ENCODE measurements at places on chromosomes 7 and 10.

DNA sequence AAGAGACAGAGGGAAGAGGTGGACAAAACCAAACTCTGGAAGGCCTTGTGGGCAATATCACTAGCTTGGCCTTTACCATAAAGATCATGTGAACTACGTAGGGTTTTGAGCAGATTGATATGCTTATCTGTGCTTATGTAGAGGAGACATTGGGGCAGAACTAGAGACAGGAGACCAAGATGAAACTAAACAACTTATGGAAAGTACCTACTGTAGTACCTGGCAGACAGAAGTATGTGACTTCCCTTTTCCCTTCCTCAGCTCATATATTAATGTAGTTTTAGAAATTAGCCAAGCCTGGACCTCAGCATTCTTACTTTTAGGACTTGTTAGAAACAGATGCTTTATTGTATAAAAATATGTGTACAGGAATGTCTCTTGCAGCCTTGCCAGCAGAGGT, 14.0 kb upstream of the IL6 start:
- no peak for DNase-seq

- DNase-seq = peak; percentile 4
Observed at GRCh38 chr10:127243490-127244272, 47.3 kb upstream of the INSYN2A start.

- DNase-seq = no peak
Observed at GRCh38 chr7:10104292-10104691, 869.4 kb upstream of the PHF14 start.

DNA sequence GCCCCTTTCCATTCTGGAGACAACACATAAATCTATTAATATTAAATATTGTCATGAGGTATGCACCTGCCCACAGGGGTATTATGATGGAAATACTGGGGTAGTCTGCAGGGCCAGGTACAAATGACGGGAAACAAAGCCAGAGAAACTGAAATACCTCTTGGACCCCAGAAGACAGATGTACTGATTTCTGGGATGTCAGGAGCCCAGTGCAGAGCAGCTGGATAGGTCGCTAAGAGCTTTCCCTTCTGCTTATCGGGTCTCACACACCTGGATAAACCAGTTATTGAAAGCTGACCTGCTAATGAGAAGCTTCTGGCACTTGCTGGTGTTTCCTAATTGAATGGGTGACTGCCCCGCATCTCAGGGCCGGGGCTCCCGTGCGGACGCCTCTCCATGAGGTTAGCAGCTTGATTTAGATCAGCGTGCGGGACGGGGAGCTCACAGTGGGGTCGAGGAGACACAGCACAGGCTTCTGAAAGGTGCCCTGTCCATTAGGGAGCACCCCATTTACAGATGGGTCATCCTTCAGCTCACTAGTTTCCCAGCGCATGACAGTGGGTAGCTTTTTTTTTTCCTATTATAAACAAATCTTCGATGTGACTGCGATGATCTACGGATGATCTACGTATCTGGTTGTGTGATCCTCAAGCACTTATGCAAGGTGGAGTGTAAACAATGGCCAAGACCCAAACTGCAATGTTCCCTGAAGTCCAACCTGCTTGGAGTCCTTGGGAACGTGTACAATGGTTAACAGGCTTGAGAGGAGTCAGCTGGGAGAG, 1.5 kb upstream of the INSIG1 start:
- DNase-seq = no peak

DNA sequence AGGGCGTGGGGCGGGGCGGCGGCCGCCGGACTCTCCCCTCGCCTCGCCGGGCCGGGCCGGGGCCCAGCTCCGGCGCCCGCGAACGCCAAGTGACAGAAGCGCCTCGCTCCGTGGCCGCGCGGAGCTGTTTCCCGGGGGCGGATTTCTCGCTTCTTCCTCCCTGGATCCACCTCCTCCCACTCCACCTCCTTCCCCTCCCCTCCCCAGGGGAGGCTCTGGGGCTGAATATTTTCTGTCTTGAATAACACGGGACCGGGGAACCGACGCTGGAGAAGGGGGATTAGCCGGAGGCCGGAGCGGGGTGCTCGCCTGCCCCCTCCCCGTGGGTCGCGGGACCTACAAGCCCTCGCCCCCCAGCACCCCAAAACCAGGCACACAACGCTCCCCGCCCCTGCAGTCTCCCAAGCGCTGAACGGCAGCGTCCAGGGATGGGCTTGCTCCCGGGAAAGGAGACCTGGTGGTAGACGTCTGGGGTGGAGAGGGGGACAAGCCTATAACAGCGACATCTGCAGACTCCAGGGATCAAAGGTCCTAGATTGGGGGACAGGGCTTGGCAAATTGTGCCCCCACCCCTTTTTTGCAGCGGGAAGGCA, at the start of gene ARHGAP21:
TSS of gene ARHGAP21 (minus strand) at position 100 of the 593 bp plus-strand sequence. CDS start 1,988 bp downstream, outside the sequence.
- DNase-seq = peak; percentile 26

DNA sequence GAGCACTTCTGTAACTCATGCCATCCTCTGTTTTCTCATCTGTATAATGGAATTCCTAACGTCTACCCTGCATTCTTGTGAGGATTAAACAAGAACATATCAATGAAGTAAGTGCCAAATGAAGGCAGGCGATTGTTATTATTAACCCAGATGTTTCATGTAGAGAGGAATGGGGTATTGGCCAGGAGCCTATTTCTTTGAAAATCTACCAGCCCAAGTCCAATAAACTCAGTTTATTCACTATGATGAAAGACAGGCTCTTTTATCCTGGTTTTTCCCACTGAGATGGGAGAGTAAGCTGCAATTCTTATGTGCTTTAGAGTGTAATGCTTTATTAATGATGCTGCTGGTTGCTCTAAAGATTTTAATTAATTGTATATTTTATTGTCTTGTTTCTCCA, 9.6 kb downstream of the CTTNBP2 start:
- DNase-seq = no peak

DNA sequence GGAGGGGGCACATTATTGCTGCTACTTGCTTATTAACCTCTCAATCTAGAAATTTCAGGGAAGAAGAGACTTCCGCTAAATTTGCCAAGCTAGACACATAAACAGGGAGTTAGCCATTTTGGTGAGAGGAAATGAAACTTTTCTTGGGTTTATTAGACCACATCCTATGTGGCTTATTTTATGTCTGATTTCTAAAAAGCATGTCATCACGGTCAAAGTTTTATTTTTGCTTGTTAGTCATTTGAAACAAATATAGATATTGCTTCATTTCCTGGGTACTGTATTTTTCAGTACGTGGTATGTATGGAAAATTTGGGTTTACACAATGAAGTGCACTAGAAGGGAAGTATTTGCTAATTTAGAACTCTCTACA, 144.1 kb downstream of the TCF7L2 start:
- peak; percentile 31 for DNase-seq

- no peak for DNase-seq
Observed at GRCh38 chr10:67114945-67115344, 189.1 kb downstream of the LRRTM3 start.

DNA sequence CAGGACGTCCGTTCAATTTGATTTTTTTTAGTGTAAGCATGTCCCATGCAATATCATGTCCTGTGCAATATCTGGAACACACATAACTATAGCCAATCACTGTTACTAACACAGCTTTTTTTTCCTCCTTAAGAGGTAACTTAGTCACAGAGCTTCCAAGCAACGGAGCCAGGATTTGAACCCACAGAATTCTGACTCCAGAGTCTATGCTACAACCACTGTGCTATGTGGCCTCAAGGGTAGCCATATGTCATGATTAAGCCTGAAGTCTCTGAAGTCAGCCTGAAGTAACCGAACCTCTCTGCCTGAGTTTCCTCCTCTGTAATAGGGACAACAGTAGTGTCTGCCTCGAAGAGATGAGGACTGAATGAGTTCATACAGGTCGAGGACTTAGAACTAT, 42.2 kb upstream of the TCF7L2 start:
- no peak for DNase-seq

DNA sequence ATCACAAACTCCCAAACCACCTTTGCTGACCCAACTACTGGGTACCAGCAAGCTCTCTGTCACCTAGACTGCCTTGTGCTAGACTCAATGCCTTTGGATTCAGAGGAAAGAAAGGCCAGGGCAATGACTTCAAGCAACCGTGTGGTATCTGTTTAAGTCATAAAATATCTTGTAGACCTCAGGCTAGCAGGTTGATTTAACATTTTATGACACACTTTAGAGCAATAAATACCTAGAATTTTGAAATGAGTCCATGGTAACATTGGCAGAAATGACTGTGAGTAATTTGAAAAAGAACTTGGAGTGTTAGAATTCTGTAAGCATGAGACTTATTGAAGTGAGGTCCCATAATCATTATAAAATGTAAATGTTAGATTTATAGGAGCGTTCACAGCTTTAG, 87.2 kb downstream of the TWIST1 start:
- DNase-seq = no peak

GRCh38 chr7:120760050-120760449, 97.9 kb downstream of the TSPAN12 start:
- no peak for DNase-seq

- DNase-seq = no peak
Observed at GRCh38 chr7:25738528-25738927, 413.5 kb upstream of the NFE2L3 start.

- no peak for DNase-seq
Observed at GRCh38 chr7:28984631-28985030, 26.5 kb upstream of the TRIL start.

- DNase-seq = no peak
Observed at GRCh38 chr7:30969604-30969970, 5.8 kb downstream of the GHRHR start.

DNA sequence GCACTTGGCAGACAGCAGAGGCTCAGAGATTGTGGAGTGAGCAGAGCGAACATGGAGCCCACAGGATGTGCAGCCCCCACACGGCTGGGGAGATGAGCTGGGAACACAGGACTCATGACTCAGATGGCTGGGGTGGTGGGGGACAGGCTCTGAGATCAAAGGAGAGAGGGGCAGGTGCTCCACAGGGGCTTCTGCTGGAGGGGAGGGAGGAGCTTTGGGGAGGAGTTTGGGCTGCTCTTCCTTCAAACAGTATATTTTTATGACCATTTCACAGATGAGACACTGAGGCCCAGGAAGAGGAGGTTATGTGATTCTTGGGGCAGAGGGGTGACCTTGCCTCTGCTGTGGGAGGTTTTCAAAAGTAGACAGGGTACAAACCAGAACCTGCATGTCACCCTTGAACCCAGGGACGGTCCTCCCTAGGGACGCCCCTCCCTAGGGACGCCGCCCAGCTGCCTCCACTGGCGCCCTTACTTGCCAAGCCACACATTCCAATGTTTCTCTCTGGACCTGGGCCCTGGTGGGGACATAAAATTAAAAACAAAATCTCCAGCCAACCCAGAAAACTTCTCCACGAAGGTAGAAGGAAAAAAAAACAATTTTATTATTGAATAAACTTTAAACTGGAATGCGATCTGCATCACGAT, 981 bp upstream of the CRYGN start:
- no peak for DNase-seq

GRCh38 chr10:124301736-124302135, 117.0 kb downstream of the OAT start:
- no peak for DNase-seq

GRCh38 chr10:120174491-120174890, 282.0 kb downstream of the SEC23IP start:
- DNase-seq = no peak

GRCh38 chr7:155931396-155932085, 119.3 kb upstream of the SHH start:
- no peak for DNase-seq

GRCh38 chr7:103577059-103577458, 131.1 kb upstream of the SLC26A5 start:
- DNase-seq = no peak

DNA sequence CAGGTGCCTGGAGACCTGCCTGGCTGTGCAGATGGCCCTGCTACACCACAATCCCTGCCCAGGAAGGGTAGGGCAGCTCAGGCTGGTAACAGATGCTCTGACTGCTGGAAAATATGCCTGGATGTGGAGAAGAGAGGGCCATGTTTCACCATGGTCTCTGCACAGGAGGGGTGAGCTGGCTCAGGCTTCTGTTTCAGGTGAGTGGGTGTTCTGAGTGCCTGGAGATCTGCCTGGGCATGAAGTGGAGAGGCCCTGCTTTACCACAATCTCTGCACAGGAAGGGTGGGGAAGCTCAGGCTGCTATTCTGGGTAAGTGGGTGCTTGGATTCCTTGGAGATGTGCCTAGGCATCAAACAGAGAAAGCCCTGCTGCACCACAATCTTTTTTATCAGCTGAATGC, 350.1 kb downstream of the KIF20B start:
- no peak for DNase-seq

DNA sequence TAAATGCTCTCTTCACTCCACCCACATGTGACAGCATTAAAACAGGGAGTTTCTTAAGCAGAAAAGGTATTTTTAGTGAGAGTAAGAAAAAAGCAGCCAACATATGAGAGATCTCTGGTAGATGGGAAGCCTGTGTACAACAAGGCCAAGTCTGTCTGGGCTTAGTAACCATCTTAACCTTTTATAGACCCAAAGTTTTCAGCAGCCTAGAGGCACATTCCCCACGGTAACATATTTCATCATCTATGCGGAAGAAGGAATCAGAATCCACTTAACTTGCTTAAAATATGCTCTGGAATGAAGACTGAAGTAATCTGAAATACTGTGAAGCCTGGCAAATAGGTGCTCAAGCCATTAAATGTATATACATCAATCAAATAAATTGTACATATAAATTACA, 127.8 kb downstream of the RAPGEF5 start:
- no peak for DNase-seq

GRCh38 chr7:42843205-42843800, 68.6 kb downstream of the C7orf25 start:
- DNase-seq = no peak

DNA sequence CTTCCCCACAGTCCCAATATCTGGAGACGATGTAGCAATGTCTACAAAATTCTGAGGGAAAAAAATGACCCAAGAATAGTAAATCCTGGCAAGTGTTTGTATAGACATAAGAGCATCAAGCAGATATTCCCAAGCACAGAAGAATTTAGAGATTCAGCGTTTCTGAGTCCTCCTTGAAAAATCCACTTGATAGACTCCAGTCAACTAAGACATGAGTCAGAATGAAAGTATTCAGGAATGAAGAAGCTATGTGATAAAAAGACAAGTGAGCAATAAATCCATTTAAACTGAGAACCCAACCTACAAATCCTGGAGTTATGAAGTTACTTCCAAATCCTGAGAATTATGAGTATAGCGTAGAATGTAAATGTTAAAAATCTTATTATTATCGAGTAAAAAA, 86.1 kb upstream of the NPY start:
- no peak for DNase-seq

- no peak for DNase-seq
Observed at GRCh38 chr7:138917771-138918170, 63.4 kb downstream of the KIAA1549 start.

- DNase-seq = no peak
Observed at GRCh38 chr7:73833251-73833919, 2.6 kb downstream of the CLDN4 start.

GRCh38 chr10:130021383-130021950, 57.4 kb upstream of the EBF3 start:
- DNase-seq = no peak

All from CD4-positive, alpha-beta T cell treated with Interleukin-2 at 100 ng/mL for 4 hours (primary cell).